ENCODE measurements at places on chromosomes 5 and 9. TPM values are rescaled to one million over a fixed set of nuclear protein-coding genes. Genes with fewer than 3 reads are reported as not detected.

DNA sequence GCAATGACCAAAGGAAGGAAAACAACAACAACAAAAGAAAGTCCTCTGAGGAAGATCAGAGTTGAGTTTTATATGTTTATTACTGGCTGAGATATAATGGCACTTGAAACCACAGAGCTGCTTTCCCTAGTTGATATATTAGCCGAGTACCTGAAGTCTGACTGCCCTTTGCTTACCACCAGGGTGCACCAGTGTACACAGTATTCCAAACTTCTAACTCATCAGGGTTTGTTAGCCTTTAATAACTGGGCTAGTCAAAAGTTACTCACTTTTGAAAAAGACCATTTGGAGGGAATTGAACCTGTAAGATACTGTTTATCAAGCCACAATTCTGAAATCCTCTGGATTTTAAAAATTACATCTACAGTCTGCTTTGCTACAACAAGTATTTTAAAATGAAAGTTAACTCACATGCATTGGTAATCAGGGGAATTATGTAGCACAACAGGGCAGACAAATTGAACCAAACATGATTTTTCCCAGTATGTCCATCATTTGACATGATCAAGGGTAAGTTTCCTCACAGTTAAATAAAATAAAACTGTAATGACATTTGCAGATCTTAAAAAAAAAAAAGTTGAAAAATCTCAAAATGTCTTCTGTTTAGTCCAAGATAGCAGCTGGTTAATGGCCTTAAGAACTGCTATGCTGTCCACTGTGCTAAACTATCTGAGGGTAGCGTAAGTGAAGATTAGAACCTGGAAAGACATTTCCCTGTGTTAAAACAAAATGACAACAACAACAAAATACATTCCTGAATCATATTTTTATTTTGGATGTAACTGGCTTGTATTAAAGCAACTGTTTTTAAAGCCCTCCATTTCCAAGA lies 57.3 kb upstream of the C6 start:
- no peak for DNase-seq

DNA sequence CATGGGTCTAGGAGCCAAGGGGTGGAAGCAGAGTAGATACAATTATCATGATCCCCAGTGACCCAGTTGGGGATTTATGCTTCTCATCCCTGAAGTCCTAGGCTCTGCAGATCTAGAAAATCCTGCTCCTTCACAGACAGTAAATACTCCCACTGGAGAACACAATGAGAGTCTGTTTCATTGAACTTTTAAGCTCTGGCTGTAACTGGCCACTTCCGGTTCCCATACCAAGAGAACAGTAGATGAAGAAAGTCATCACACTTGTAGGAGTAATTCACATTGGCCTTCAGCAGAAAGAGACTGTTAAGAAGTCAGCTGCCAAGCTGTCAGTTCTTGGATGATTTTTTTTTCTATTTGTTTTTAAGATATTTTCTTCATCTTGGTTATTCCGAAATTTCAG lies 597.1 kb downstream of the ACTL7B start:
- no peak for DNase-seq

DNA sequence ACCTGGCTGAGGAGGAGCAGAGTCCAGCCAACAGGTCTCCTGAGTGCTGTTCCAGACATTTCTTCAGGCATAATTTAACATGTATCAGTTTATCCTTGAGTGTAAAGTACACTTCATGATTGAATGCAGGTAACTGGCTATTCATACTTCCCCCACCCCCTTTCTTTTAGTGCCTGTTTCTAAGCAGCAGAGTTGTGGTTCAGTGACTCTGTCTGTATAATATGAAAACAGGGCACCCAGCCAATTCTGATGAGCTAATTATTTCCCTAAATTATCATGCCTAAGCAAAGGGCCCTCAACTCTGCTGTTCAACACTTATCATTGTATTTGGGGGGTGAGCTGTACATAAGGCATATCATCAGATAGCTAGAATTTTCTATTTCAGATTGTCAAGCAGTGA lies 51.9 kb upstream of the ZSWIM6 start:
- DNase-seq = no peak

Gene MTRR
- 116 TPM for total RNA-seq

DNA sequence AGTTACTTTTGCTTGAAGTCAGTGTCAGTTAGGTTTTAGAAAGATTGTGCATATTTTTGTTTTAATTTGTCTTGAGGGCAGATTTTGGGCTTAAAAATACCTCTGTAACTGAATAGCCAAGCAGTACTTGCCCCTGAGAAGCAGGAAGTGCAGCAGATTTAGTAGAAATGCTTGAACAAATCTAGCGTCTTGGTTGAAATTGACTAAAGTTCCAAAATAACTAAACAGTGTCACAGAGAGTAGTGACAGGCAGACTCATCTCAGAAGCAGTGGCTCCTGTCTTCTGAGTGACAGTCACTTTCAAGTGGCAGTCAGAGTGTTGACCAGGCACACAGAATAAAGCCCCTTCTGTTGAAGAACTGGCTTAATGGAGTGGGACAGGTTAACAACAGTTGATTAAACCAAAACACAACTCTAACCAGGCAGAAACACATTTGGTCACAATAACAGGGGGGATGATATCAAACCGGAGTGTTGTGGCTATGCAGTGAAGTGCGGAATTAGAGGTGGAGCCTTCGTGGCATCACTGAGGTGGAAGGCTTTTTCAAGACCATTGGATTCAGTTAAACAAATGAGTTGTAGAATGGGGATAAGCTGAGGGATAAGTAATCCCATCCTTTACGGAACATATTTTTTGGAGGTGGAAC lies 29.1 kb downstream of the TRIO start:
- no peak for DNase-seq

GRCh38 chr5:14659821-14660607 lies 4.5 kb upstream of the OTULIN start:
- DNase-seq = no peak

Gene FAM81B
- total RNA-seq = not detected

Gene ADGRD2
- not detected for total RNA-seq

Gene LHX2
- not detected for total RNA-seq

- DNase-seq = no peak
These were observed 487.7 kb downstream of the SEMA5A start for GRCh38 chr5:9058161-9058560.

Data from upper lobe of right lung (tissue), 1 donor.